Subcutaneous adipose tissue (tissue), 4 donors: ENCODE measurements at places on chromosomes 3 and 15. TPM values are rescaled to one million over a fixed set of nuclear protein-coding genes. Genes with fewer than 3 reads are reported as not detected.

TP53BP1 gene
- 49.5 TPM for total RNA-seq

IL17RD gene
- 5.8 TPM for total RNA-seq

WNT5A gene
- total RNA-seq = 0.82 TPM

CNTN4 gene
- 10.5 TPM for total RNA-seq

CADM2 gene
- 7.0 TPM for total RNA-seq

INSYN1 gene
- total RNA-seq = 3.2 TPM

BCL2A1 gene
- total RNA-seq = 4.8 TPM

FOXL2NB gene
- total RNA-seq = not detected

ZNF860 gene
- total RNA-seq = 0.38 TPM

C3orf70 gene
- 4.1 TPM for total RNA-seq

FEZF2 gene
- not detected for total RNA-seq

CHRFAM7A gene
- 1.1 TPM for total RNA-seq

LXN gene
- total RNA-seq = 13.2 TPM

ASB14 gene
- not detected for total RNA-seq

CTXN2 gene
- not detected for total RNA-seq

PLAAT1 gene
- 1.8 TPM for total RNA-seq

LAMB2 gene
- total RNA-seq = 444 TPM
